AG04450 (cell line): ENCODE measurements at places on chromosomes 2 and 18.

- DNase-seq, result no peak
Observed at GRCh38 chr18:9558387-9559064, 55.8 kb downstream of the PPP4R1 start.

DNA sequence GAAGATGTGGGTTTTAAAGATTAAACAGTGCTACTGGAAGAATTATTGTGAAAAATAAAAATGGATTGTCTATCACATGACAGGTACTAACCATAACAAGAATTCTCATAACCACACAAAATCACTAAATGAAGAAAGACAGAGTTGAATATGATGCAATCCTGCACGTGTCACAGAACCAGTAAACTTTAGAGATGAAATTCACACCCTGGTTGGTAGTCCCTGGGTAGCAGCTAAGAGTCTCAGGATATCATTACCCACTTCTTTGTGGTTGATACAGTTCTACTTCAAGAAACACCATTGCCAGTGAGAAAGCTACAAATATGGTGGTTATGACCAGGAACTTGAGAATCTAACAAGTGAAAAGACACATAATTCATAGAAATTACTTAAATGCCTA, 450.2 kb downstream of the ERBB4 start:
- no peak for DNase-seq

- no peak for DNase-seq
Observed at GRCh38 chr2:81395746-81396145, 1091.2 kb upstream of the LRRTM1 start.

DNA sequence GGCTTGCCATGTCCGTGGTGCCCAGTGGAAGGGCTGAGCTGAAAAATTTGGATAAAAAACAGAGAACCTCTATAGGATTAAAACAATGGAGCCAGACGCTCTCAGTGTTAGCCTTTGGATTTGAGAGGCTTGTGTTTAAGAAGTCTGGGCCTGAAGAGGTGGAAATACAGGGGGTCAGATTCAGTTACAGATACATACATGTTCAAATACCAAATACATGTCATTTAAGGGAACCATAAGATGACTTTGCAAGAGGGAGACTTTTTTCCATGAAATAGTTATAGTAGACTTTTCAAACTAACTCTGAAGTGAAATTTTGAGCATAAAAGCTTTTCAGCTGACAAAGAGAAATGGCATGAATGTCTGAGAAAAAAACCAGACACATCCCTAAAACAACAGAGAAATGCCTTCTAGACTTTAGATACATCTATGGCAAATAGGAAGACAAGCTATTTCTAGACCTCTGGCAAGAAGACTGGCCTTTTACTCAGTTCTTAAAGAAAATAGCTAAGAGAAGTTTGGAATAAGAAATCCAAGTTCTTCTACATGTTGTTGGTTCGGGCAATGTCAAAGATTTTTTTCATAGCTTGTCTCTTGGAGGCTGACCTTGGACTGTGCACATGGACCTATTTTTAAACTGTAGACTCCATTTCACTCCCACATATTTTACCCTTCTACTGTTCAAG, 112.9 kb downstream of the LTBP1 start:
- no peak for DNase-seq

DNA sequence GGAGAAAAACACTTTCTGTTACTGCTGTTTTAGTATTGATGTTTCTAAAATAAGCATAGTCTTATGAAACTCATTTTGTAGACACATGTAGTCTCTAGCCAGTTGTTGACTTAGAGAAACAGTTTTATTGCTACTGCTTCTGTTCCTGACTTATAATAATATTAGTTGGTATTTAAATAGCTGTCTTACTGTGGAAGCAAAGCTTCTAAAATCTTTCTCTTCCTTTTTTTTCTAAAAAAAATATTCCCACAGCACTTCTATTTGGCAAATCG, 121.8 kb downstream of the MTX2 start:
- DNase-seq, result no peak
